Activated effector memory CD4-positive, alpha-beta T cell treated with Interleukin-2 at 50 U/mL for 16 hours (primary cell): ENCODE measurements at places on chromosomes 1 and 21.

- DNase-seq: no peak
These were observed 12.6 kb upstream of the RSPO1 start for GRCh38 chr1:37647281-37647680.

GRCh38 chr1:180912801-180913565, at the start of gene KIAA1614:
TSS of gene KIAA1614 (plus strand) at chr1:180912897. CDS start at chr1:180913244, 347 bp downstream.
- DNase-seq: no peak

GRCh38 chr1:19179597-19180264, 30.3 kb downstream of the UBR4 start:
- DNase-seq: no peak

DNA sequence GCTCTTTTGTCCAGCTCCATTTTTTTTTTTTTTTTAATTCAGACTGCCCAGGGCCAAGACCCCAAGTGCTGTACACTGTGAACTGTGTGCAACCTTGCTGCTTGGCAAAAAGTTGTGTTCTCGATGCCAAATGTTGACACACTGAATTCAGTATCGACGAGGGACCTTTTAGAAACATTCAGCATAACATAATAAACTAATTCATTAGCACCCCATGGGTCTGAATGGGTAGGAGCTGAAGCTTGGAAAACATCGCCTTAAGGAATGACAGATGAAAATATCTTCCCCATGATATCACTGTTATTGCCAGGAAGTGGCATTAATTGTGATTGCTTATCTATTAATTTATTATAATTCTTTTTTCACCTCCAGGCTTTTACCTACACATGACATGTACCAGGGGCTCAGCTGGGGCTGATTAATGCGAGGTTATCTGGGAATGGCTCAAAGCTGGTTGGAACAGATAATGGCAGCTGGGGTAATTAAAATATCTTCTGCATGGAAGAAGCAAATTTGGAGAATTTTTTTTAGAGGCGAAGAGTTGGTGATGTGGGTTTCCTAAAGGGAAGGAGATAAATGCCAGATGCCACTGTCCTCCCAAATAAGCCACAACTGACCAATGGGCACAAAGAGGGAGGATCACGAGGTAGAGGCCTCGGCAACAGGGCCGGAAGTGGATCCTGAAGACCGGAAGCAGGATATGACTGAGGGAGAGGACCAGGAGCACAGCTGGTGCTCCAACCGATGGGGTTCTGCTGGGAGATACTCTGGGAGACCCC, 169.3 kb downstream of the GRIK3 start:
- DNase-seq: no peak

DNA sequence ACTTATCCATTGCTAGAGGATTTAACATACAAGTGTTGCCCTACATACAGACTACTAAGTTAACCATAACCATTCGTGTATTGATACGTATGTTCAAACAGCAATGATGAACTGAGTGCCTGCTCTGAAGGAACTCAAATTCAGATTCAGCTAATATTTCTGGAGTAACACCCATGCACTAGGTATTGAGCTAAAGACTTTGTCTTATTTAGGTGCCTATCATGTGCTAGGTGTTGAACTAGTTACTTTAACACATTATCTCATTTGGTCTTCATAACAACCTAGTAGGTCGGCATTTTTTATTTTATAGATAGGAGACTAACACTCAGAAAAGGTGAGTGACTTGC, 160.0 kb downstream of the LTN1 start:
- DNase-seq: no peak

GRCh38 chr1:174039027-174039426, 16.9 kb upstream of the RC3H1 start:
- no peak for DNase-seq

GRCh38 chr1:211535346-211535745, 43.4 kb upstream of the RD3 start:
- DNase-seq: no peak

- DNase-seq: no peak
These were observed 44.9 kb downstream of the TRAF5 start for GRCh38 chr1:211371406-211372105.

GRCh38 chr21:16821588-16821987, 691.3 kb upstream of the CXADR start:
- DNase-seq: no peak

DNA sequence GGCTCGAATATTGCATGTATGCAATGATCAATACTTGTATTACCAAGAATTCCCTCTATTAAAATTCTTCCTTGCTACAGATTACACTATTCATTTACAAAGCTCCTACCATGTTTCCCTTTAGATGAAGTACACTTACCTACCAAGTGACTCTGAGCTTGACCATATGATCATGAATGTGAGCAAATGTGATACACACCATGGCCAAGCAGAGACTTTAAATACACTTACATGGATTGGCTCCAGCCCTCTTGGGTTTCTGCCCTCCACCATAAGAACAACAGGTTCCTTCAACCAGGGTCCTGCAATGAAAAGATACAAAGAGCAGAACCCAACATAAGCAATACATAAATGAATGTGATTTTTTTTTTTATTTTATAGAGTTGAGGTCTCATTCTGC, 30.0 kb downstream of the LRRC52 start:
- no peak for DNase-seq

GRCh38 chr21:34818662-34819158, 149.9 kb downstream of the CLIC6 start:
- no peak for DNase-seq

DNA sequence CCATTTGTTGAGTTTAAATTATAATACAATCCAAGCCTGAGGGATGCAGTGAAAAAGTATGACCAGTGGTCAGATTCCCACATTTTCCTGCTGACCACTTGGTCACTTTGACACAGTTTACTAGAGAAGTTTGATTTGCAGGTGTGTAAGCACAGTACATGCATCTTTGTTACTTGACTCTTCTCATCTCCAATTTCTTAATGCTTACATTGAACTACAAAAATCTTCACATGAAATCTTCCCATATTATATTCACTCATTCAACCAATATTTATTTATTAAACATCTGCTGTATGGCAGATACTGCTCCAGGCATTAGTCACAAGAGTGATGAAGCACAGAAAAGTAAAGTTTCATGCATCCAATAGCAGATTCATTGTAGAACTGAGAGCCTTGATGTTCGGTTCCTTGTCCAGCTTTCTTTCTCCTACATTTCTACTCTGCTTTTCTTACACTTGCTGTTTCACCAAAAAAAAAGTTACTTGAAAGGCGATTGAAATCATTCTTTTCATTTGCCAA, 211.7 kb downstream of the NFIA start:
- no peak for DNase-seq

DNA sequence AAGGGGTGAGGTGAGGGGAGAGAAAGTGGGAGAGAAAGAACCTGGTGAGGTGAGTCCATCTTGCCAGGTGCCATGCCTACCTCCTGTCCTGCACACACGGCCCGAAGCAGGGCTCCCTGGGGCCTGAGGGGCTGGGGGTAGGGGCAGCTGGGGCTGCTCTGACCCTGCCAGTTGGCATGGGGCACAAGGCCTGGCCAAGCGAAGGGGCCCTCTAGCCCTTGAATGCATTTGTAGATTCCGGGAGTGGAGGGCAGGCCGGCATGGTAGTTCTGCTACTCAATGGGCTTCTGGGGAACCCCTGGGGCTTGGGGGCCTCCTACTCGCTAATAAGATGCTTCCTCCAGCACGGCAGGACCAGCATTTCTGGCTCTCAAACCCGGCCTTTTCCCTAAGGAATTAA, 3.6 kb upstream of the PRDM16 start:
- no peak for DNase-seq

- DNase-seq: no peak
These were observed 36.4 kb upstream of the PRSS38 start for GRCh38 chr1:227779021-227779441.

GRCh38 chr1:219317762-219318353, 144.2 kb downstream of the LYPLAL1 start:
- no peak for DNase-seq

GRCh38 chr1:210428696-210429095, 100.0 kb downstream of the HHAT start:
- DNase-seq: no peak
